ENCODE measurements at places on chromosomes 7 and 10.

DNA sequence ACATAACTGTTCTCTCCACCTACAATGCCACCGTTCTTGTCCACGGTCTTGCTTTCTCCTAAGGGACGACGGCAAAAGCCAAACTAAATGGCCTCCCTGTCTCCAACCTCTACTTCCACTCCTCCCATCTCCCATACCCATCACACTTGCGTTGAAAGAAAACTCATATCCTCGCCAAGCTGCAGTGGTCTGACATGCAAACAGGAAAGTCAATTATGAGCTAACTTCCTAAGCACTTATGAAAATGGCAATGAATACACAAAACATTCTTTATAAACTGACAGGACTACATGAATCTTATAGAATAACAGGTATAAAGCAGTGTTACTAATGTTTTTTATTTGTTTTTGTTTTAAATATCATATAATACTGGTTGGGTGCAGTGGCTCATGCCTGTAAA, 46.4 kb downstream of the TYW1B start:
- H3K4me3 ChIP-seq, result no peak overlapping the region
- H3K27me3 ChIP-seq, result no peaks in the 10 kb centered on the region
- peaks cover 4% of the 10 kb centered on the region for H3K4me1 ChIP-seq
- H3K36me3 ChIP-seq, result no peaks in the 10 kb centered on the region
- no peak for DNase-seq
- H3K27ac ChIP-seq, result no peak overlapping the region

- H3K4me3 ChIP-seq, result no peak overlapping the region
- H3K27ac ChIP-seq, result no peak overlapping the region
- no peaks in the 10 kb centered on the region for H3K36me3 ChIP-seq
Measured at GRCh38 chr7:18145160-18145559, 117.5 kb upstream of the PRPS1L1 start.

GRCh38 chr7:30729642-30730041, 22.3 kb upstream of the INMT start:
- no peak for DNase-seq
- peaks cover 38% of the 10 kb centered on the region for H3K27me3 ChIP-seq
- no peaks in the 10 kb centered on the region for H3K4me1 ChIP-seq
- H3K36me3 ChIP-seq, result no peaks in the 10 kb centered on the region
- H3K4me3 ChIP-seq, result no peak overlapping the region
- no peak overlapping the region for H3K27ac ChIP-seq

DNA sequence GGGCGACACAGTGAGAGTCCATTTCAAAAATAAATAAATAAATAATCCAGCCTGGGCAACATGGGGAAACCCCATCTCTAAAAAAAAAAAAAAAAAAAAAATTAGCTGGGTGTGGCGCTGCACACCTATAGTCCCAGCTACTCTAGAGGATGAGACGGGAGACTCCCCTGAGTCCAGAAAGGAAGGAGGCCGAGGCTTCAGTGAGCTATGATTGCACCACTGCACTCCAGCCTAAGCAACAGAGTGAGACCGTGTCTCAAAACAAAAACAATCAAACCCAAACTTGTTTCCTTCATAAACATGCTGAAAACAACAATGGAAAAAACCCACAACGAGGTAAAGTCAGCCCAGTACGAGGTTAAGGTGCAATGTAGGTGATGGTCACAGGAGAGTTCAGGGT, 1.2 kb downstream of the COX19 start:
- H3K36me3 ChIP-seq, result peaks cover 12% of the 10 kb centered on the region
- peak overlapping the region; percentile 88 for H3K27ac ChIP-seq
- peak overlapping the region; percentile 100 for H3K4me3 ChIP-seq
- H3K27me3 ChIP-seq, result no peaks in the 10 kb centered on the region
- DNase-seq, result no peak
- peaks cover 4% of the 10 kb centered on the region for H3K4me1 ChIP-seq

GRCh38 chr7:44994877-44995554, 5.0 kb upstream of the CCM2 start:
- H3K27ac ChIP-seq, result no peak overlapping the region
- no peak for DNase-seq
- H3K36me3 ChIP-seq, result no peaks in the 10 kb centered on the region
- H3K4me3 ChIP-seq, result no peak overlapping the region

DNA sequence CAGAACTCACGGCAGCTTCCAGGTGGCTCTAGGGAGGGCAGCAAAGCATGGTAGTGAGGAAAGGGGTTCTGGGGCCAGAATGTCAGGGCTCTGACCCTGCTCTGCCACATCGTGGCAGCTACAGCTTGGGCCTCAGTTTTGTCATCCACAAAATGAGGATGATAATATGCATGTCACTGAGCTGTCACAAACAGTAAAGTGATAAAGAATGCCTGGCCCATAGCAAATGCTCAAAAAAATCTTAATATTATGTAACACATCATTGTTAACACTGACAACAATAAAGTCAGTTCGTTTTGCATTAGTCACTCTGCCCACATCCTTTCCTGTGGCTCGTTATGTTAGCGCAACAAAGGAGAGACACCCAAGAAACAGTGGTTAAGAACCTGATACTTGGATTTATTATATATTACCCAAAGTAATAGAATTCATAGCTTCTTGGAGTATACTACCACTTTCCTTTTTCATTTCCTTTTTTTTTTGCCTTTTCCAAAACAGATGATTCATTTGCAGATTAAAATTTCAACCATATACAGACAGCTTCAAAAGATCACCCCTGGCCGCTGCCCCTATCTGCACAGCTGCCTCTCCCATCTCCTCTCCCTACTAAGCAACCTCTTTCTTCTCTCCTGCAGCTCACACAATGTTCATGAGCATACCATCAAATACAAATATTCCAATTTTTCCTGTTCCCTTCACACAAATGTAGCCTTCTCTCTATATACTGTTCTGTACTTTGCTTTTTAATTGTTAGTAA, 45.5 kb upstream of the DDC start:
- H3K4me1 ChIP-seq, result peaks cover 16% of the 10 kb centered on the region
- peak; percentile 52 for DNase-seq
- H3K27ac ChIP-seq, result no peak overlapping the region
- H3K4me3 ChIP-seq, result no peak overlapping the region
- H3K36me3 ChIP-seq, result peaks cover 4% of the 10 kb centered on the region

DNA sequence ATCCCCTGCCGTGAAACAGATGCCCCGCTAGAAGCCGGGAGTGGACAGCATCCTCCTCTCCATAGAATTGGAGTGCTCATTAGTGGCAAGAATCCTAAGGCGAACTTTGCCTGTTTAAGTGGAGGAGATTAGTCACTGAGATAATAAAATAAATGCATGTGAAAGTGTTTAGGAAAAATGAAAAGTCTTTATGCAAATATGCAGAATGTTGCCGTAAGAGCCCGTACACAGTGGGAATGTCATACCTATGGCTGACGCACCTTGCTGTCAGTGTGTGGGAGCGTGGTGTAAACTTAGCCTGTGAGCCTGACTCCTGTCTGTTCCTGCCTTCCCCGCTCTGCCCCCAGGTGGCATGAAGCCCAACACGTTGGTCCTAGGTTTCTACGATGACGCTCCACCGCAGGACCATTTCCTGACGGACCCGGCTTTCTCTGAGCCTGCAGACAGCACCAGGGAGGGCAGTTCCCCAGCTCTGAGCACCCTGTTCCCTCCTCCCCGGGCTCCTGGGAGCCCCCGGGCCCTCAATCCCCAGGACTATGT, 1.7 kb upstream of the TRIP6 start:
- peaks cover 11% of the 10 kb centered on the region for H3K36me3 ChIP-seq
- H3K4me3 ChIP-seq, result peak overlapping the region; percentile 97
- H3K27ac ChIP-seq, result peak overlapping the region; percentile 95
- no peaks in the 10 kb centered on the region for H3K27me3 ChIP-seq

GRCh38 chr7:115208710-115209560, 287.0 kb downstream of the MDFIC start:
- no peaks in the 10 kb centered on the region for H3K4me1 ChIP-seq
- H3K36me3 ChIP-seq, result no peaks in the 10 kb centered on the region
- H3K4me3 ChIP-seq, result no peak overlapping the region

DNA sequence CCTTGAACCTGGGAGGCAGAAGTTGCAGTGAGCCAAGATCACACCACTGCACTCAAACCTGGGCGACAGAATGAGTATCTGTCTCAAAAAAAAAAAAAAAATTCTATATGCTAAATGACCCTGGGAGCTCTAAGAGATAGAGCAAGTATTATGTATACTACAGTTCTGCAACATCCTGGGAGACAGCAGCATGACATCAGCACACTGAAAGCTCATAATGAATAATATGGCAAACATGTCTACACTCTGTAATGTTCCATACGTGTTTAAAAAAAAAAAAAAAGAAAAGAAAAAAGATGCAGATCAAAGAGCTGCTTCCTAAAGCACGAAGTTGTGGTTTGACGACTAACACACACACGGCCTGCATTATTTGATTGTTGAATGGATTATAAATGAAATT, 72.5 kb downstream of the CUL2 start:
- H3K4me1 ChIP-seq, result peaks cover 7% of the 10 kb centered on the region
- peaks cover 2% of the 10 kb centered on the region for H3K36me3 ChIP-seq
- no peak overlapping the region for H3K4me3 ChIP-seq
- H3K27ac ChIP-seq, result no peak overlapping the region

DNA sequence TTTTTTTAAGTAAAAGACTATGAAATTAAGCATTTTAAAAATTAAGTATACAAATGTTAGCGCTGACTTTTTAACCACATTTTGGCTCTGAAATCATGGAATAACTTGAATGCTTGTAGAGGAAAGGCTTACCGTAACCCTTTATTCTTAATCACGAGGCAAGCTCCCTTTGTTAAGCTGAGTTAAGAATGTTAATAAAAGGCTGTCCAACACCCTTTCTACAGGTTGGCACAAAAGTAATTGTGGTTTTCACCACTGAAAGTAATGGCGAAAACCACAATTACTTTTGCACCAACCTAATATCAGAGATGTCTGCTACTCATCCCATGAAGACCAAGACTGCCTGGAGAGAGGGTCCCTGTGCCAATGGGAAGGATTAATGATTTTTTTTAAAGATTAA, 70.6 kb downstream of the STK17A start:
- H3K4me3 ChIP-seq, result no peak overlapping the region
- no peak overlapping the region for H3K27ac ChIP-seq
- H3K4me1 ChIP-seq, result peaks cover 47% of the 10 kb centered on the region
- DNase-seq, result no peak

DNA sequence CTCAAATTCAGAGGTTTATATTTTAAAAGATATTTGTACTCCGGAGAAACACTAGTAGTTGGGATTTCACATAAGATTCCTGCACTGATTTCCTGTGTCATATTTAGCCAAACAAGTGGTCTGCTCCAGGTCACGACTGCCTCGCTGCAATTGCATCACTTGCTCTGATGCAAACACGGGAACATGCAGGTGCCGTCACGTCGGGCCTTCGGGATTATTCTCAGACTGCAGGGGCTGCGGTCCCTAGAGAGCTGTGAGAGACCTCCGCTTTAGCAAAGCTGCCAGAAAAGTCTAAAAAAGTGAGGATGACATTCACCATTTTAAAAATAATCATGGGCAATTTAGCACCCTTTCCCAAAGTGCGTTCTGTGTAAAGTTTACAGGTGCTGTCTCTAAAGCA, 93.5 kb upstream of the DDC start:
- H3K27ac ChIP-seq, result no peak overlapping the region
- peaks cover 9% of the 10 kb centered on the region for H3K4me1 ChIP-seq
- DNase-seq, result no peak
- no peaks in the 10 kb centered on the region for H3K36me3 ChIP-seq
- H3K27me3 ChIP-seq, result peaks cover 27% of the 10 kb centered on the region

- DNase-seq, result no peak
- no peaks in the 10 kb centered on the region for H3K27me3 ChIP-seq
- no peaks in the 10 kb centered on the region for H3K4me1 ChIP-seq
- H3K36me3 ChIP-seq, result no peaks in the 10 kb centered on the region
- no peak overlapping the region for H3K27ac ChIP-seq
- no peak overlapping the region for H3K4me3 ChIP-seq
Measured at GRCh38 chr7:50618281-50618680, 53.1 kb upstream of the DDC start.

GRCh38 chr7:16066805-16067459, 354.4 kb downstream of the CRPPA start:
- DNase-seq, result no peak
- H3K27ac ChIP-seq, result no peak overlapping the region
- H3K4me3 ChIP-seq, result no peak overlapping the region

DNA sequence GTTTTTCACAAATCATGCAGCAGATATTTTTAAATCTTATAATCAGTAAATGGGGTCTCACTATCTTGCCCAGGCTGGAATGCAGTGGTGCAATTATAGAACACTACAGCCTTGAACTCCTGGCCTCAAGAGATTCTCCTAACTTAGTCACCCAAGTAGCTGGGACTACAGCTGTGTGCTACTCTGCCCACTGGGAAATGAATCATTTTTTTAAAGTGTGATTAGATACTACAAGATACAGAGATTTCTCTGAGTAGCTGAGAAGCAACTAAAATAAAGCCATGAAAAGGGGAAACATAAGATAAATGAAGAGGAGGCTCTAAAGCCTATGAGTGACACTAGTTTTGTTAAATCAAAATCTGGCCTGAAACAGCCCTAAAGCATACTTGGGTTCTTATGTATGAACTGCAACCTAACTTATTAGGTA, 119.7 kb downstream of the JMJD1C start:
- no peaks in the 10 kb centered on the region for H3K36me3 ChIP-seq
- no peak overlapping the region for H3K4me3 ChIP-seq
- no peak for DNase-seq
- H3K27ac ChIP-seq, result no peak overlapping the region
- no peaks in the 10 kb centered on the region for H3K27me3 ChIP-seq

DNA sequence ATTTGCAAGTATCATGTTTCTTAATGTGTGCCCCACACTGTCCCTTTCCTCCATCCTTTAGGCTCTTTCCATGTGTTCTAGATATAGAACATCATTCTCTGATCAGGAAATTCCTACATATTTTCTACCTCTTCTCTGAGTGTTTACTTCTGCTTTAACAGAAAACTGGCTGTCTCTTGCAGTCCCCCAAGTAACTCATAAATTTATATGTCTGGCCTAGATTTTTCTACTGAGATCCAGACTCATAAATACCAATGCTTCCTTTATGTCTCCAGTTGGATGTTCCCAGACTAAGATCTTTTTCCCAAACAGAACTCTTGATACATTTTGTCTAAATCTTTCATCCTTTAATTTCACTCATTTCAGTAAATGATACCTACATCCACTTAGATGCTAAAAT, 181.8 kb downstream of the CDK14 start:
- H3K4me1 ChIP-seq, result no peaks in the 10 kb centered on the region
- no peaks in the 10 kb centered on the region for H3K27me3 ChIP-seq
- DNase-seq, result no peak
- H3K27ac ChIP-seq, result no peak overlapping the region

All from keratinocyte (primary cell).